BJ (cell line): ENCODE measurements at places on chromosomes 16 and 17.

DNA sequence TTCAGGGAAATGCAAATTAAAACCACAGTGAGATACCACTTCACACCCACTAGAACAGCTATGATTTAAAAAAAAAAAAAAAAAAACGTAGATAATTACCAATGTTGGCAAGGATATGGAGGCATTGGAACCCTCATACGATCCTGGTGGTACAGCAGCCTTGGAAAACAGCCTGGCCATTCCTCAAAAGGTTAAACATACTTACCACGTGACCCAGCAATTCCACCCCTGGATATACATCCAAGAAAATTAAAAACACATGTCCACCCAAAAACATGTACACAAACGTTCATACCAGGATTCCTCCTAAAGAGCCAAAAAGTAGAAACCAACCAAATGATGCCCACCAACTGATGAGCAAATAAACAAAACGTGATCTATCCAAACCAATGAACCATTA is 68.1 kb downstream of the GAS7 start:
- DNase-seq = no peak

- DNase-seq = no peak
Measured at GRCh38 chr16:30976486-30976885, 8.5 kb upstream of the HSD3B7 start.

DNA sequence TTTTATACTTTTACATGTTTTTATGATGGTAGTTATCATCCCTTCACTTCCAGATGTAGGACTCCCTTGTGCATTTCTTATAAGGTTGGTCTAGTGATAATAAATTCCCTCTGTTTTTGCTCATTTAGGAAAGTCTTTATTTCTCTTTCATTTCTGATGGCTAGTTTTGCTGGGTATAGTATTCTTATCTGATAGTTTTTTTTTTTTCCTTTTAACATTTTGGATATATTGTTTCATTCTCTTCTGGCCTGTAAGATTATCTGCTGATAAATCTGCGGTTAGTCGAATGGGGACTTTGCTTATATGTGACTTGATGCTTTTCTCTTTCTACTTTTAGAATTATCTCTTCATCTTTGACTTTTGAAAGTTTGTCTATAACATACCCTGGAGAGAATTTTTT is 153.1 kb upstream of the MPHOSPH6 start:
- no peak for DNase-seq

DNA sequence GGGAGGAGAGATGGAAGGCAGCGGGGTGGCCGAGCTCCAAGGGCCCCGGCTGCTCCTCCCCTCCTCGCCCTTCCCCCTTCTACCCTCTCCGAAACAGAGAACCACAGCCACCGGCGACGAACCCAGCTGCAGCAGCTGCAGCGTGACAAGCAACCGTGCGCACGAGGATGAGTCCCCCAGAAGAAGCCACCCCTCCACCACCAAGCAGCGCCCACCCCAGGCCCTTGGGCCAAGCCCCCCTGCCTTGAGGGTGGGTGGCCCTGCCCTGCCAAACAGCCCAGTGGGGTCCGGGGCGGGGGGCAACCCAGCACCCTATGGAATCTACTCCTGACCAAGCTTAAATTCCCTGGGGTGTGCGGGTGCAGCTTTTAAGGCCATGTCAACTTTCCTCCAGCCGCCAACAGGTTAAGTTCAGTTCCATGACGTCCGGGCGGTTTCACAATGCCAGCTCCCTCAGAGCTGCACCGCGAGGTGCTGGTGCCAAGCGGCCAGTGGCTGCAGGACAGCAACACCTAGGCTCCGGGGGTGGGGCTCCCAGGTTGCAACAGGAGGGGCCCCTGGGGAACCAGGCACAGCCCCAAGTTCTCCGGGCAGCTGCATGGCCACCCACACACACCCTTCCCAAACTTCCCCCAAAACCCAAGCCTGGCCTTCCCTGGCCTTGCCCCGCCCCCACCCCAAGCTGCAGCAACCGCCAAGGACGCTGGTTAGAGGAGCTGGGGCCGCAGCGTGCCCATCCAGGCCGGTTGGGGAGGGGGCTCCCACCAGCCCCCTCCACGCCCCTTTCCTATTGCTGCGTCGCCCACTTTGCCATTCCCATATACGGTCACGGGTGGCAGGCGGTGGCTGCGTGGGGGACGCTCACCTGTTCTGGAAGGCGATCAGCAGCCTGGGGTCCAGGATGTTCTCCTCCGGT is 2.0 kb downstream of the CBX4 start:
- no peak for DNase-seq

GRCh38 chr16:57131351-57131970 is 39.1 kb downstream of the CPNE2 start:
- no peak for DNase-seq

GRCh38 chr16:2983706-2984136 is 3.5 kb upstream of the PKMYT1 start:
- peak; percentile 38 for DNase-seq

DNA sequence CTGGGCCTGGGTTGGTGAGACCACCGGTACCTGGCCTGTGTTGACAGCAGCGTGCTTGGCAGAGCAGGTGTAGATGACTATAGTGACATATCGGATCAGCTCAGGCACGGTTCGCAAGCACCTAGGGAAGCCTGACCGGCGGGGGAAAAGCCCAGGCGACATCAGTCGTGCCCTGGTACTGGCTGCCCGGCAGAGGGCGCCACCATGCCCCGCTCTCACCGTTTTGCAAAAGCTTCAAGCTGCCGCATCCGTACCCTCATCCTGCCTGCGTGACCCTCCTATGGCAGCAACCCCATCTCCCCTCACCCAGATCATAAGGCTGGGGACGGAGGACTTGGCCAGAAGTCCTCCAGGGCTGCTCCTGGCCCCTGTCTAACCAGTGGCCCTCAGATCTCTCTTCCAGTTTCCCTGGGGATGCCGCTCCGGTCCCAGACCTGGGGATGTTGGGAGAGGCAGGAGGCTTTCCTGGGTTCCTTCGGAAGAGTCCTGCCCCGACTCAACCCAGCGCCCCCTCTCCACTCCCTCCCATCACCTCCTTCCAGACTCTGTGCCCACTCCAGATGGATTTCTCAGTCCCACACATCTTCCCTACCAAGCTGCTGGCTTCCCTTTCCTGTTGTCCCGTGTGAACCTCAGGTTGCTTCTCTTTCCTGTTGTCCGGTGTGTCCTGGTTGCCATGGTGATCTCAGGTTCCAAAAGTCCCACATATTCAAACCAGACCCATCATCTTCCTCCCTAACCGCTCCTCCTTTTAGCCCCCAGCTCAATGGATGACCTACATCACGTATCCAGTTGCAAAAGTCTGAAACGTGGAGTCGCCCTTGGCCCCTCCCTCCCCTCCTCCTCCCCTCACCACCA is 13.7 kb downstream of the ALOX12B start:
- DNase-seq = no peak

DNA sequence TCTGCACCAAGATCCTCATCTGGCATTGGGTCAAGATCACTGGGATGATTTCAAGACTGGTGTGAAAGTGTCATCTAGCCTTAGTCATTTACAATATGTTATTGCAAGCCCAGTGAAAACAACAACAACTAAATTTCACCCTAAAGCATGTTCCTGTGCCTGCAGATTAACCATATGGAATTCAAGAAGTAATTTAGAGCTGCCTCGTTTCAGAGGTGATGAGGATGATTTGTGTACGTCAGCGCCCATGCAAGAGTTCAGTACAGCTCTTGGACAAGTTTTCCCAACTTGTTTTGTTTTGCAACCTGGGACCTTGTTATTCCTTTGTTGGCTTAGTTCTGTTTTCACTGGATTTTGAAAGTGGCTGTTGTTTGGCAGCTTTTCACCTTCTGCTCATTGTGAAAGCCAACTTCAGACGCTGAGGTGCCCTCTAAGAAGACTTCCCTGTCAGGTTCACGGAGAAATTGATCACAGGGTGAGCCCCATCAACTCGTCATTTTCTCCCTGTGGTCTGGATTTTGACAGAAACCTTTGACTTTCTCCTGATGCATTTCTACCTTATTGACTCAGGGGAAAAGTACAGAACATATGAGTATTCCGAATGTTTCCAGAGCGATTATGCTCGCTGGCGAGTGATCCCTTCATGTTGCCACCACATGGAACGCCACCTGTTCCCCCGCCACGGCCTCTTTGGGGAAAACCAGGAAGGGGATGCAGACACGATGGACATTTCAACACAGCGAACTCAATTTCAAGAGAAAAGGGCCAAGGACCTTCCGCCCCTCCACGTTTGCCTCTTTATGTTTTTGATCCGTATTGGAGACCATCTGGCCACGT is 85.6 kb downstream of the FOXL1 start:
- DNase-seq = no peak

GRCh38 chr16:75114179-75114945 is 2.2 kb downstream of the LDHD start:
- no peak for DNase-seq
